ENCODE measurements at places on chromosomes 12 and 14.

DNA sequence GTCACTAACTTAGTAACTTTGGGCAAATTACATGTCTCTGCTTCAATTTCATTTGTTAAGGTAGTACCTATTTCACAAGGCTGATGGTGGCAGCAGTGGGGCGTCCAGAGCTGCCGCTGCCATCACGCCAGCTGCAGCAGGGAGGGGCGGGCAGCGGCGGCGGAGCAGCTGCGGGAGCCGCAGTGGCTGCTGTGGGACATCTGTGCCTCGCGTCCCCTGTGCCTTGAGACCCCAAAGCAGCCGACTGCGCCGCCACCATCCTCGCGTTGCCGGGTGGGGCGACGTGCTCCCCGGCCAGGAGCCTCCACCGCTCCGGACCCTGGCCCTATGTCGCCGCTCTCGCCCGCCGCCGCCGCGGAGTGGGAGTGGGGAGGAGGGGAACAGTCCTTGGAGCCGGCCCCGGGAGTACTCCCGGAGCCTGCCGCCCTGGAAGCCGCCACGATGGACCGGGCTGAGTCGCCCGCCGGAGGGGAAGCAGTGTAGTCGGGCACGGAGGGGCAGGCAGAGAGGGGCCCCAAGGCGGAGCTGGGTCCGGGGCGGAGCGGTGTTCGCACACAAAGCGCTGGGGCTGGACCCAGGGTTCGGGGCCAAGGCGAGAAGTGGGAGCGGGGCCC lies 51.4 kb downstream of the A2M start:
- peak; percentile 35 for DNase-seq

- no peak for DNase-seq
Observed at GRCh38 chr14:69701857-69702256, 65.1 kb upstream of the SRSF5 start.

DNA sequence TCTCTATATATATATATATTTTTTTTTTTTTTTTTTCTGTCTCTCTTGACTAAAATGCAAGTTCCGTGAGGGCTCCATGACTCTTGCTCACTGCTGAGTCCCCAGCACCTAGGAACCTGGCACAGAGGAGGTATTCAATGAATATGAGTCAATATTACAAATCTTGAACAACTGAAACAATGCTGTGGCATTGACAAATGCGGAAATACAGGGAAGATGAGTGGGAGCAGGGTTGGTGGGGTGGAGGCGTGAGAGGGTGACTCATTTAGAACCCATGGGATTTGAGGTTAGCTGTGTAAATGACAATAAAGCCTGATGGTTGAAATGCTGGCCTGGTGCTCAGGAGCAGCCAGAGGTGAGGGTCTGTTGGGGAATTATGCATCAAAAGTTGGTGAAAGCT lies 121.7 kb upstream of the FUT8 start:
- DNase-seq = no peak

- no peak for DNase-seq
Observed at GRCh38 chr14:69398818-69399210, 322 bp downstream of the SLC39A9 start.

GRCh38 chr12:2250797-2251196 lies 198.0 kb downstream of the CACNA1C start:
- DNase-seq = no peak

DNA sequence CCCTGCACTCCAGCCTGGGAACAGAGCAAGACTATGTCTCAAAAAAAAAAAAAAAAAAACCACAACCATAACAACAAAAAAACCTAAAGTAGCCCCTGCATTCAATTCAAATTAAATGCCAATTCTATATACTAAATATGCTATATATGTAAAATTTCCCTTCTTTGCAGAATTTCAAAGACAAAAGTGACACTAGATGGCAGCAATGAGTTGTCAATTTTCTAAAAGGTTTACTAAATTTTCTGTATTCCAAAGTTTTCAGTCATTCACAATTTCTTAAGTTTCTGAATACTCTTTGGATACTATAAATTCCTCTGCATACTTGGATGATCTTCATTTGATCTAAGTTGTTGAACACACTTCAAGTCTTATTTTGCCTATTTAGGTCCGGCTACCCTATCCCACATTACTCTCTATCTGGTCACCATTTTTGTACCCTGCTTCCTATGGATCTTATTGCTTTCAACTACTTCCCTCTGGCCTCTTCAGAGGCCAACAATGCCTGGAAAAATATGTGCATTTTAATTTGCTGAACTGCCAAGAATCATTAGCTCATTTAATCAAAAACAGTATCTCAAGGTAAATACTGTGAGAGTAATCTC lies 27.9 kb downstream of the HNRNPC start:
- no peak for DNase-seq

DNA sequence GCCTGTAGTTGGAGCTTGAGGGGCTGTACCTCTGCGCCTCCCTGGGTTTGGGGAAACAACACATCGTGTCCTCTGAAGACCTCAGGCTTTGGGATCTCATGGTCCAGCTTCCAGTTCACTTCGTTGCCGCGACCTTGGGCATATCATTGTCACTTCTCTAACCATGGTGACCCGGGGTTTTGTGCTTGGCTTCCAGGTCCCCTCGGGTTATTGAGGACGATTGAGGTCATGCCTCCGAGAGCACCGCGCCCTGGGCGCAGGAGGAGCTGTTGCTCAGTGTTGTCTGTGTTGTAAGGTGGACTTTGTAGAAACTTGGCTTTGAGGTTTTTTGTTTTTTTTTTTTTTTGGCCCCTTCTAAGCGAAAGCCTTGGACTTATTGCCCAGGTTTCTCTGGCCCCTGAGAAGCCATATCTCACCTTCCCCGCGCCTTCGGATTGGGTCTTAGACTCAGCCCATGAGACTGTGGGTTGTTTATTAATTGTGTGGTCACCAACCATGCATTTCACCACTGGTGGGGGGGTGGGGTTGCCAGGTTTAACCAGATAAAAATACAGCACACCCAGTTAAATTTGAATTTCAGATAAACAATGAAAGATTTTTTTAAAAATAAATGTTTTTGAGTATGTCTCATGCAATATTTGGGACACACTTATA lies 2.6 kb downstream of the BCL7A start:
- DNase-seq = no peak

DNA sequence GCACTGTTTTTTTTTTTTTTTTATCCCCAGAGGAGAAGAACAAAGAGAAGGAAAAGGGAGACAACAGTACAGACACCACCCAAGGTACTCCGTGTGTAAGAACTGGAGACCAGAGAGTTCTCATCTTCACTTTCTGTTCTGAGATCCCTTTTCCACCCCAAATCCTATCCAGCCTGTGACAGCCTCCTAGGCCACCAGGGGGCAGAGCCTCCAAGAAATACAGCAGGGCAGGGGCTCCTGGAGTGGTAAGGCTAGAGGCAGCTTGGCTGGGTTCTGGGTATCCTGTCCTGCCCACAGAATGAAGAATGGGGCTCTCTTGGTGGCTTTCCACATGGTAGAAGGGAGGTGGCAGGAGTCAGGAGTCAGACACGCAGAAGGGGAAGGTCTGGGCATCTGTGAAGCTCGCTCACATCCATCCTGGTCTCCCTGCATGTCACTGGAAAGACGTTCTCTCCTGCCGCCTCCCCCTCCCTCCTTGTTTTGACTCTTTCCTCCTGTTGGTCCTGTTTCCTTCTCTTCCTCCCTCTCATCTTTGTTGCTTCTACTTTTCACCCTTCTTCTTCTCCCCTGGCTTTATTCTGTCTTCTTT lies 12.0 kb downstream of the CLSTN3 start:
- peak; percentile 46 for DNase-seq

GRCh38 chr12:644303-644639 lies 19.0 kb downstream of the NINJ2 start:
- no peak for DNase-seq

DNA sequence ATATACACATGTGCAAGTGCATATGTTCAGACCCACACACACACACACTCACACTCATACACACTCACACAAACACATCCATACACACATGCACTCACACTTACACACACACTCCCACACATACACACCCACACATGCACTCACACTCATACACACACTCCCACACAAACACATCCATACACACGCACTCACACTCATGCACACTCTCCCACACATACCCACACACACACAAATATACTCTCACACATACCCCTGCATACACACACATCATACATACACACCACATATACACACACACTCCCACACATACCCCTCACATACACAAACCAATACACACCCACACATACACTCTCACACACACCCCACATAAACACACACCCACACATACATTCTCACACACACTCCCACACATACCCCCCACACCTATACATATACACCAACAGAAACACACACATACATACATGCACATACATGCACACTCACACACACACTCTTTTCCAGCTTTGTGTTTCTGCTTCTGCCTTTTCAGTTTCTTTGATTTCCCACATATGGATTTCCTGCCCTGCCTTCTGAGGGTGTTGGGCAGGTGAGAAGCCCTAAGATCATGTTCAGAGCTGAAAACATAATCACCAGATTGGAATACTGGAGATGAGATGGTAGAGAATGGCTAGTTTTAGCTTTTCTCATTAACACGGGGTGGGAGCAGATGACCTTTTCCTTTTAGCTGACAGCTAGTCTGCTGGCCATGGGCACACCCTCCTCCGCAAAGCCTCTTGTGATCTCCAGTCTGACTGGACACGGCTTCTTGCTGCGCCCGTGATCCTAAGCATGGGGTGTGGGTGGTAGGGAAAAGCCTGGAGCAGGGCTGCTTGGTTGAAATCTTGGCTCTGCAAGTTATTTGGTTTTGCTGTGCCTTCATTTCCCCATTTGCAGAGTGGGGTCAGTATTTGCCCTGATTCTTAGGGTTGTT lies 214.0 kb downstream of the CHST11 start:
- DNase-seq = no peak

GRCh38 chr12:116116650-116117424 lies 160.7 kb downstream of the MED13L start:
- DNase-seq = no peak

DNA sequence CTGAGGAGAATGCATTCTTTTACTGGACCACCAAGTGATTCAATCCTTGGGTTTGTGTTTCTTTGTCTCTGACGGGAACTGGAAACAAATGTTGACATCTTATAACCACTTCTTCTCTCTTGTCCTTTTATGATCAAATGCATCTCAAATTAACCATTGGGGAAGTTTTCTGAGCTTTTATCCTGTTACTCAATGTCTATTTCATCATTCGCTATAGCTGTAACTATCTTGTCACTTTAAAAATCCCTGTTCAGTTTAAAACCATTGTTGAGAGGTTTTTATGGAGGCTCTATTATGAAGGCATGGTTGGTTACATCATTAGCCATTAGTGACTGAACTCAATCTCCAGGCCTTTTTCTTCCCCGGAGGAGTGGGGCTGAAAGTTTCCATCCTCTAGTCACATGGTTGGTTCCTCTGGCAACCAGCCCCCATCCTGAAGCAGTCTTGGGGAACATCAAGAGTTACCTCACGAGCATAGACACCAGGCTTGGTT lies 2.7 kb upstream of the CLEC6A start:
- DNase-seq = no peak

DNA sequence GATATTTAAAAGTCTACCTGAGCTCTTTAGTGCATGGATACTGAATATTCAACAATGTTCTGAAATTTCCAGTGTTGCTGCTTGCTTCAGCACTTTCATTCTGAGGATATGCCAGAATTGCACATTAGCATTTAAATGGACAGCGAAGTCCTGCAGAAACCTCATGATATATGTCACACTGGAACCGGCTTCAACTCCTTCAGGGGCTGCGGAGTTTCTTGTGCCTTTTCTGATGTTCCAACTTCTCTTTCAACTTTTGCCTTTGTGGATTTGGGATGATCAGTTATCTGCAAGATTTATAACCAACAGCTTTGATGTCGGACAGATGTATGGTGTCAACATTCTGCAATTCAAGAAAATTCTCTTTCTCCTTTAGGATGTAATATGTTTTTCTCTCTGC lies 142.5 kb upstream of the LMNTD1 start:
- no peak for DNase-seq

DNA sequence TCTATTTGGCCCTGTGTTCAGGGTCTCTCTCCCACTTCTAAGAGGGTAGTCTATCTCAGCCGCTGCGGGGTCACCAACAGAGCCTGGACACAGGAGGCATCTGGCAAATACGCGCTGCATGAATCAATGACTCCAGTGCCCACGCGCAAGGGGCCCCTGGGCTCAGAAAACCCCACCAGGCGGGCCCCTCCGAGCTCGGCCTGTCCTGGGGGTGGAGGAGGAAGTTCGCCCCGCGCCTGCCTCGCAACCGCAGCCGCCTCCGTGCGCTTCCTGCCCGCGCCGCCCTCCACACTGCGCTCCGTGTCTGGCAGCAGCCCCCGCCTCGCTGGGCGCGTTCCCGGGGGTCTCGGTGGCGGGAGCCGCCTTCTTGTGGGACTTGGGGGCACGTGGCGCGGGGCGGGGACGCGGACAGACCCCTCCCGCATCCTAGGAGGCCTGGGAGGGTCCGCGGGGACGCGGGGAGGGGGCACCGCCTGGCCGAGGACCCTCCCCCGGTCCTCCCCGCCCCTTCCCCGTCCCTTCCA lies 811 bp upstream of the FBRSL1 start:
- DNase-seq = peak; percentile 27

DNA sequence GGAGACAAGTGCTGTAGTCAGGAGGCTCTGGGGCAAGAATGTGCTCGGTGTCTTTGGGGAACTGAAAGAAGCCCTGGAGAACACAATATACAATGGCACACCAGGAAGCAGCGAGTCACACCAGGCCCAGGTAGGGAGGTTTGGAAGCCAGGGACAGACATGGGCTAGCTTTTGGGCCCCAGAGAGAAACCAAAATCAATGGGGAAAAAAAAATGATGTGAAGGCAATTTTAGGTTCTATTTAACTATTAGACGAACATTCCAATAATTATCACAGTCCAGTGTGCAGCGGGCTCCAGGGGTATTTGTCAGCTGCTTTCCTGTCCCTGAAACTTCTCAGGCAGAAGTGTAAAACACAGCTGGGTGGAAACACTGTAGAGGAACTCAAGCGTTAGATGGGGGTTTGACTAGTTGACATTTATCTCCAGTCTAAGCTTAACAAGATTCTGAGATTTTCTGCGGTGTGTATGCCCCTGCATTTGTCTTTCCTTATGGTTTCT lies 21.8 kb upstream of the EGLN3 start:
- DNase-seq = no peak

GRCh38 chr12:31386364-31386777 lies 60.4 kb upstream of the SINHCAF start:
- no peak for DNase-seq

GRCh38 chr12:116701432-116701831 lies 36.4 kb downstream of the SPRING1 start:
- no peak for DNase-seq

DNA sequence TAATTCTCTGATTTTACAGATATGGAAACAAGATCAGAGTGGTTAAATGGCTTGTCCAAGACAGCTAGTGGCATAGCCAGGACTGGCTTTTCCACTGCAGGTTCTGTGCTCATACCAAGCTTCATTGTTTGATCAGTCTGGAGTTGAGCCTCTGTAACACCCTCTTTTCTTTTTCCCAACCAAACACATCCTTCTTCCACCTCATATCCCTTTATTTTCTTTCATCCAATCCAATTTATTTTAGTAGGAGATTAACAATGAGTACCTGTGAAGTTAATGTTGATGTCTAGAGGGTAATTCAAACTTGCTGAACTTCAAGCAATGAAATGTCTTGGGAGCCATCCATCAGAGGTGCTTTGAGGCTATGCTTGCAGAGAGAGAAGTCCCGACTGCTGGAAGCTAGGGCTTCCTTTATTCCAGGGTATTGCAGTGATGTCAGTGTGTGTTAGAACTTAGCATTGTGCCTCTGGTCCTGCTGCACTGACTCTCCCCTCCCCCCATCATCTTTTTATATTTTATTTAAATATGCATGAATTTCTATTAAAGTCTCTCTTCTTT lies 452.1 kb upstream of the PDE3A start:
- DNase-seq = no peak

- no peak for DNase-seq
Observed at GRCh38 chr14:33740531-33740930, 210.3 kb downstream of the EGLN3 start.

- DNase-seq = no peak
Observed at GRCh38 chr14:86311151-86311550, 781.2 kb downstream of the FLRT2 start.
